ENCODE measurements at places on chromosomes 5 and 9.

GRCh38 chr9:79060766-79061165, 511.0 kb upstream of the TLE4 start:
- DNase-seq: no peak

DNA sequence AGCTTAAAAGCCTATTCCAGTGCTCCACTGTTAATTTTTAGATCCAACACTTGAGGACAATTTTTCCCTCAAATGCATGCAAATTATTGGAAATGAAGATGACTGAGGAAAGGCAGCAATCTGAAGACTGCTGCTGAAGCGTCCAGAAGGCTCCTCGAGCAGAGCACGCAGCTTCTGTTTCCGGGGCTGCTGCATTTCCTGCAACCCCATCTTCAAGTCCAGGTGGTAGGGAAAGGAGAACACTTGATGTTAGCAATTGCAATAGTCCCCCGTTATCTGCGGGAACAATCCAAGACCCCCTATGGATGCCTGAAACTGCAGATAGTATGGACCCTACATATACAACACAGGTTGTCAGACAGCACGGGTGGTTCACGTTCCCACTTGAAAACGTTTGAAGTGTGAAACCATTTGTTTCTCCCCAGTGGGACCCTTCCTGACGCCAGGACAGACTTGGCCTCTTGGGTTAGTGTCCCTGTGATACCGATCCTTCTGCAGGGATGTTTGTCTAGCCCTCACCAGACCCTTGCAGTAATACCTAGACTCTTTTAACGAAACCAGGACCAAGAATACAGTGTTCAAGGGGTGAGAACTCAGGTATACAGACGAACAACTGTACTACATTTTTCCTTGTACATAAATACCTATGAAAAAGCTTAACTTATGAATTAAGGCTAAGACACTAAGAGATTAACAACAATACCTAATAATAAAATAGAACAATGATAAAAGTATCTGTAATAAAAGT, 152.3 kb downstream of the HSD17B3 start:
- no peak for DNase-seq

GRCh38 chr9:27460226-27461023, 63.7 kb upstream of the IFNK start:
- peak; percentile 20 for DNase-seq

DNA sequence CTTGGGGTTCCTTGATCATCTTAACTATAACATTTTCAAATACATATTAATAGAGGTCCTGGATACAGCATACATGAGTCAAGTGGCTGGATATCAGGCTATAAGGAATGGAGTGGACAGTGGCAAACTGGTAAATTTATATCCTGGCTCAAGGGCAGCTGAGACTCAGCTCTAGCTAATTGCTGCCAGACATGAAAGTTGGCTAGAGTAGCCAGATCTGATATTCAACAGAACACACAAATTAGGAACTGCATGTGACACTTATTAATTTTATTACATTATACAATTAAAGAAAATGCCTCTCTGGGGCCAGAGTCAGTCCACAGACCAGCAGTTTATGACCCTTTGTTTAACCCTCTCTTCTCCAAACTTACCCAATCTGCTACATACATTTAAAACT, 206.5 kb downstream of the KCTD16 start:
- DNase-seq: no peak

GRCh38 chr5:120538644-120539043, 74.5 kb downstream of the PRR16 start:
- DNase-seq: peak; percentile 36

- no peak for DNase-seq
These were observed 18.9 kb upstream of the FAM174A start for GRCh38 chr5:100516285-100516684.

DNA sequence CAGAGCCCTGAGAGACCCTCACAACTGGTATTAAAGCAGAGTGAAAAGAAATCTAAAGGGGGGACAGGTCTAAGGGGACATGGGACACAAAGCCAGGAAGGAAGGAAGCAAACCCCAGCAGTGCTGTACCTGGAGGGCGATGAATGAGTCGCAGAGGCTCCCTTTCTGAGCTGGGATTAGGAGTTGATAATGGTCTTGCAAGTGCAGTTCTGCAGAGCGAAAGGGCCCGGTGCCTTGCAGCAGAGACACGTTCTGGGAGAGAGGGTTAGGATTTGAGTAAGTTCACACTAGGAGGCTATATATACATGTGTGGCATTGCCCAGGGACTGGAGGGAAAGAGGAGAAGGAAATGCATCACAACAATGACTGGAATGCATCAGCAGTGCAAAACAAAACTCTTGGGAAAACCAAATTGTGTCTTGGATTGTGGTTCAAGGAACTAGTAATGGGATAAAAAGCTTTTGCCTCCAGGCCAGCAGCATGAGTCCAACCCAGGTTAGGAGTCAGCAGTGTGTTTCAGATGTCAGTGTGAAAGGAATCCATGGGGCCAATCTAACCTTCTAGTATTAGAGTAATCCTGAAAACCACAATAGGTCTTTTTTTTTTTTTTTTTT, 38.8 kb upstream of the LIFR start:
- peak; percentile 87 for DNase-seq

DNA sequence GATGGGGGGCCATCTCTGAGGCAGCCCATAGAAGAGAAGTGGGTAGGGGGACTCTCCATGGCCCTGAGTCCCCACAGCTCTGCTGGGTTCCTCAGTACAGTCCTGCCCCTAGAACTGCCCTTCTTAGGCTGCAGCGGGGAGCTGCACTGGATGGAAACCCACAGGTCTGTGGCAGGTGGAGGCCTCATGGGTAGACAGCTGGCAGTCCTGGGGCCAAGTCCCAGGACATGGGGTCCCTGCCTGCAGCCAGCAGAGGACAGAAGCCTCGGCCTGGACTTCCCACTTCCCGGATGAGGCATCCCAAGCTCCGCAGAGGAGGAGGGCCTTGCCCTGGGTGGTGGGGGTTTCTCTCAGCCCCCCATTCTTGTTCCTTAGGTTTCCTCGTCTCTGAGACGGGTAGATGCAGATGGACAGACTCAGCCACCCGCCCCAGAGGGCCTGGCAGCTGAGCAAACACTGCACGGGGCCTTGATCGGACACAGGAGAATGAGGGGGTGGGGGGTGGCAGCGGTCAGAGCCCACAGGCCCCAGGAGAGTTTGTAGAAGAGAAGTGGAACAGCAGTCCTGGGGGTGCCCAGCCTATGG, 153.8 kb downstream of the C9orf50 start:
- no peak for DNase-seq

DNA sequence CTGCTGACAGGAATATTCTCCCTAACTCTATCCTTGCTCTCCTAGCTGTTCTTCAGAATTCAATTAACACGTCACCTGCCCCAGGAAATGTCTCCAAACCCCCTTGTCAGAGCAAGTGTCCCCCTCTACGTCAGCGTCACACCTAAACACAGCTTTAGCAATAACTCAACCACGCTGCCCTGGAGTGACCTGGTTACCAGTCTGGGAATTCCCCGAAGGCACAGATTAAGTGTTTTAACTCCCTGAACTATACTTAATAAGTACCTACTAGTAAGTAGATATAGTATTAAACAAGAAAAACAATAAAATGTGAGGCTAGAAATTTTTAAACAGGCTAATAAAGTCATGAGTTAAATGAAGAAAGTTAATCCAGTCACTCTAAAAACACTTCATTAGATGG, 78.4 kb downstream of the FANCC start:
- no peak for DNase-seq

GRCh38 chr9:14452539-14452938, 138.6 kb upstream of the NFIB start:
- DNase-seq: no peak

DNA sequence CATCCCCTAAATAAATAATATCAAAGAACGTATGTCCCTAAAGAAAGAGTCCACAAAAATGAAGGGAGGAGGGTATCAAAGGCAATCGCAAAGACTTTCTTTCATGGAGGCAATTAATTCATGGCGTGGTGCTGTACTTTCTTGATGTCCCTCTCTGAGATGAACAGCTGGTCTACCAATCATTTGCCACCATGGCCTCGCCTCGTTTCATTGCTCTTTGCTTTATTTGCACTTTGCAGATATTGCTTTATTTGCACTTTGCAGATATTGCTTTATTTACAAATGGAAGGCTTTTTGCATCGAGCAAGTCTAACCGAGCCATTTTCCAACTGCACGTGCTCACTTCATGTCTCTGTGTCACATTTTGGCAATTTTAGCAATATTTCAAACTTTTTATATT, 104.0 kb upstream of the PTCH1 start:
- no peak for DNase-seq

GRCh38 chr5:138696501-138696900, 56.7 kb upstream of the CTNNA1 start:
- DNase-seq: peak; percentile 83

DNA sequence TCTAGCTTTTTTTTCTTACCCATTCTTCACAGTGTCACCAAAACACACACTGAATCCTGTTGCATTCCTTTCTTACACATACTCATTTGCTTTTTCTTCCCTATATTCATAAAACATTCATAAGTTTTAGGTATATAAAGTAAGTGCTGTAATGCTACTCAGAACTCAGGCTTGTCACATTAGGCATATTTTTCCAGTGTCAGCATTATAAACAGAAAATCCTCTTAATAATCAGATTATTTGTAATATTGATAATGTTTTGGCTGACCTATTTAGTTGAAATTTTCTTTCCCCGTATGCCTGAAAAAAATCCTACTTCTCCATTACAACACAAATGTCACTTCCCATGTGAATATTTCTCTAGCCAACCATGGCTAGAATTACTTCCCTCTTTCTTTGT, 743.0 kb upstream of the NUDT12 start:
- DNase-seq: no peak
